ENCODE measurements at places on chromosomes 7 and 10.

DNA sequence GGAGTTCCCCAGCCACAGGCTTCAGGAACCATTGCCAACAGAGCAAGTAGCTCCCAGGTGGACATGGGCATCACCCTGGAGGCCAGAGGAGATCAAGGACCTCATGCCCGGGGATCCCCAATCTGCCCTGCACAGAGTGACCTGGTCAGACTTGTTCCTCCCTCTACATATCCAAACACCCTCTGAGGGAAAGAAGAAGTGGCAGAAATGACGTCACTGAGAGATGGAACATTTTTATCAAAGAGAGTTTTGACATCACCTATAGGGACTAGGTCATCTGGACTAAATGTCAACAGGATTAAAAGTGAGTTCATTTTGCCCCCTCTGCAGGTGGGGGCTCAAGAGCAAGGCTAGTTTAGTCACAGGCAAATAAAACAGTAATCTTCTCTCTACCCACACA, 273.7 kb downstream of the SKAP2 start:
- DNase-seq, result no peak

DNA sequence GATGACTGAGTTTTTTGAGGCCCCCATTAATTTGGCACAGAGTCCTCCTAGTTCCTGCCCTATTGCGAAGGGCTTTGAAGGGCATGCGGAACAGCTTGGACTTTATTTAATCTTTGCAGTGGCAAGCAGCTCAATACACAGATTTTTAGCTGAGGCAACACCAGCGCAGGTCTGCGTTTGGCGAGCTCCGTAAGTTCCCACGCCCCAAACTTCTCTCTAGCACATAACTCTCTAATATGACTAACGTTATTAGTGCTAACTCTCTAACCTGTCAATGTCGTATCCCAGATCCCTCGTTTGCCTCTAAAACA, 366 bp upstream of the TAF3 start:
- DNase-seq, result no peak

GRCh38 chr10:124451276-124451675, 1.4 kb upstream of the NKX1-2 start:
- no peak for DNase-seq

- no peak for DNase-seq
Observed at GRCh38 chr10:34168439-34168838, 646.7 kb downstream of the PARD3 start.

- DNase-seq, result no peak
Observed at GRCh38 chr10:72072639-72073038, 15.7 kb downstream of the SPOCK2 start.

- no peak for DNase-seq
Observed at GRCh38 chr10:112092519-112092918, 91.0 kb downstream of the GPAM start.

- DNase-seq, result no peak
Observed at GRCh38 chr10:133614830-133615580, 11.6 kb downstream of the FRG2B start.

DNA sequence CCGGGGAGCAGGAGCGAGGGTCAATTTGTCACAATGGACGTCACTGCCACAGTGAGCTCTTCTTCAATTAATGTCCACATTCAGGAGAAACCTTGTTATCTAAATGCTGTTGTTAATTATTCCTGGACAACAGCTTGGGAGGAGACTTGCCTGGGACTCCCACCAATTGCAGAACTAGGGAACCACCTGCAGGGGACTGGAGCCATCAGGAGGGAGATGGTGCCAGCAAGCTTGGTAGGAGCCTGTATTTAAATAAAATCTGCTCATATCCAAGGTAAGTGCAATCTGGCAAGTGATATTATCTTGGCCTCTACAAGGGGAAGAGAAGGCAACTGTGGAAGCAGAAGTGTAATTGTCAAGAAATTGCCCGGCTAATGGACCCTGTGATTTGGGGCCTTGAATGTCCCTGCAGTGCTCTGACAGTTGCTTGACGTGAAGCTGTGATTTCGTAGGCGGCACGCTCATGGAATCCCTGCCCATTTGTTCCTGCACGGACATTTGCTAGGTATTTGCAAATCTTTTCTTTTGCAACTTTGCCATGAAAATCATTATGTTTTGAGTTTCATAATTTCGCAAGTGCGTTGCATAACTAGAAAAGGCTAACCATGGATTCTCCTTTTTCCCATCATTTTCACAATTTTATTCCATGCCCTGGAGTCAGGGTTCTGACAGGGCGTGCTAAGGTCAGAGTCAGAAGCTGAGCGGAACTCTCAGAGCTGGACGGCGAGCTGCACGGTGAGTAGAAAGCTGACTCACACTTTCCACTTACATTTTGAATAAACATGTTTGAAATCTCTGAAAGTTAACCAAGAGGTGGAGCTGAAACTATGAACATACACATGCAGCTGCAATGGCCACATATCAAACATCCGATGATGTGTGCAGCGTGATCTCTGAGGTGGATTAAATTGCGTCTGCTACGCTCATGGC, 84.9 kb upstream of the TCERG1L start:
- DNase-seq, result no peak

- DNase-seq, result no peak
Observed at GRCh38 chr10:97520978-97521761, 22.4 kb downstream of the UBTD1 start.

DNA sequence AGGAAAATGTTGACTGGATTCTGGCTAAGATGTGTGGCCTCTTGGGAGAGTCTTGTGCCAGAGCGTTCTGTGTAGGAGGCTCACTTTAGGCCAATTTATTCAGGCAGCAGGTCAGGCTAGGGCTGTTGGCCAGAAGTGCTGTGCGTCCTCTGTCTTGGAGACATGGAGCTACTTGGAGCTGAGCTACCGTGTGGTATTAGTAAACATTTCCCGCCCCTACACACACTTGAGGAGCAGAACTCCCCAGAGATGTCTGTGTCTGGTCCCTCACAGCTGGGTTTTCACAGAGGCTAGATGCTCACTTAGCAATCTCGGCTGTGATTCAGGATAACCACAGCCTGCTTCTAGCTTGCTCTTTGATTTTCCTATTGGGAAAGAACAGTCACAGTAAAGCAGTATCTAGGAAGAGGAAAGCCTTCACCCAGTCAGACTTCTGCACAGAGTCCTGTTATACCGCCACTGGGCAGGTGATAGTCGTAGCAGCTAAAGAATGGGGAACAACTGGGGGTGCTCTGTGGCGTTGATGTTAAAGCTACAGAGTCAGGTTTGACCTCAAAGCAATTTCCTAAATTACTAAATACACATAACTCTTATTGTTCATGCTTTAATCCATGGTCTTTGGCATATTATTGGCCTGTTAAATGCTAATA, 86.7 kb downstream of the MDFIC start:
- DNase-seq, result no peak

Data from activated T-helper 1 cell treated with anti-CD3 and anti-CD28 coated beads, Interleukin-2, amount 50 U/mL, for 16 hours (primary cell).